ENCODE measurements at places on chromosomes 4 and X. TPM values are rescaled to one million over a fixed set of nuclear protein-coding genes. Genes with fewer than 3 reads are reported as not detected.

The PITX2 gene
- not detected for polyA plus RNA-seq

The MAOB gene
- polyA plus RNA-seq, result 24.7 TPM

The MTNR1A gene
- polyA plus RNA-seq, result not detected

The PTPN13 gene
- 1.9 TPM for polyA plus RNA-seq

The TKTL1 gene
- 5.7 TPM for polyA plus RNA-seq

DNA sequence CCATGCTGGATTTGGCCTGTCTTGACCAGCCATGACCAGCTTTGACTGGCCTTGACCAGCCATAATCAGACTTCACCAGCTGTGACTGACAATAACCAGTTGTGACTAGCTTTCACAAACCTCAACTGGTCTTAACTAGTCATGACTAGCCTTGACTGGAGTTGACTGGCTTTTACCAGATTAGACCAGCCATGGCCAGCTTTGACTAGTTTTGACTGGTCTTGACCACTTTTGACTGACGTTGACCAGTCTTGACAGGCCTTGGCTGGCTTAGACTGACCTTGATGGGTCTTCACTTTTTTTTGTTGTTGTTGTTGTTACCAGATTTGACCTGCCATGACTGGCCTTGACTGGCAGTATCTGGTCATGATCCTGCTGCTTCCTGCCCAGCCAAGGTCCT is 67.4 kb downstream of the RLIM start:
- DNase-seq, result no peak

DNA sequence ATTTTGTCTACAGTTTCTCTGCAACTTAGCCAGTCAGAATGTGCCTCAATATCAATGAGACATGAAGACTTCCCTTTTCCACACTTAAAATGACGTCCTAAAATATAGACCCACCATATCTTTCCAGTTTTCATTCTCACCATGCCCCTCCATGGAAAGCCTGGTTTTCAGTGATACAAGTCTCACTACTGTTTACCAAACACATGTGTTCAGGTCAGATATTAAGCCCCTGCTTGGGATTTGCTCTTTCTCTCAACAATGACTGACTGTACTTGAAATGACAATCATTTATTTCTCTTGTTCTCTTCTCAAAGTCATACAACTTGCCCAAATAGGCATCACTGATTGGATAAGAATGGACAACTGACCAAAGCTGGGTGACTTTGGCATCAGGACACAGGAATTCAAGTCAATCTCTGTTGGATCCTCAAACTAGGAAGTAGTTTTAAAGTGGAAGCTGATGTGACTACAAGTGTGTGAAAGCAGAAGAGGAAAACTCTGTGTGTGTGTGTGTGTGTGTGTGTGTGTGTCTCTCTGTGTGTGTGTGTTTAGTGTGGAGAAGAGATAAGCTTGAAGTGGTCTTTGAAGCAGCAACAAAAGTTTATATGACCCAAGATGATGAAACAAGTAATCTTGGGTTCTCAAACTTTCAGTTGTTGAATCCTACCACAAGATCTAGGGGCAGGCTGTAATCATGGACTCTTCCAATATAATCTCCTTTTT is 217.4 kb upstream of the FGF13 start:
- DNase-seq, result no peak

GRCh38 chrX:32408389-32408788 is 803.0 kb downstream of the DMD start:
- DNase-seq, result no peak

DNA sequence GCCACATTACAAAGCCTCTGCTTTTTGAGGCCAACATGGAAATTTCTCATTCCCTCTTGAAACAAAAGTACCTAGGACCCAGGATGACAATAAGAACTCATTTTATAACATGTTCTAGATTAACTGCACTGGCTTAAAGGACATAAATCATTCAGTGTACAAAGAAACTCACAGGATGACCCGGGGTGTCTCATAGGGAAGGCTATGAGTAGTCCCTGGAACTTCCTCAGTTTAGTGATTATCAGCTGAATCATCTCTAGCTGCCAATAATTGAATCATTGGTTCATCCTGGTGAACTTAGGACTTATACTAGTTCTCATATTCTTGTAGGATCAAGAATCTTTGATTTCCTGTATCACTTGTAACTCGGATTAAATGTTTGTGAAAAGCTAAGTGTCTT is 95.8 kb upstream of the WDR1 start:
- no peak for DNase-seq

DNA sequence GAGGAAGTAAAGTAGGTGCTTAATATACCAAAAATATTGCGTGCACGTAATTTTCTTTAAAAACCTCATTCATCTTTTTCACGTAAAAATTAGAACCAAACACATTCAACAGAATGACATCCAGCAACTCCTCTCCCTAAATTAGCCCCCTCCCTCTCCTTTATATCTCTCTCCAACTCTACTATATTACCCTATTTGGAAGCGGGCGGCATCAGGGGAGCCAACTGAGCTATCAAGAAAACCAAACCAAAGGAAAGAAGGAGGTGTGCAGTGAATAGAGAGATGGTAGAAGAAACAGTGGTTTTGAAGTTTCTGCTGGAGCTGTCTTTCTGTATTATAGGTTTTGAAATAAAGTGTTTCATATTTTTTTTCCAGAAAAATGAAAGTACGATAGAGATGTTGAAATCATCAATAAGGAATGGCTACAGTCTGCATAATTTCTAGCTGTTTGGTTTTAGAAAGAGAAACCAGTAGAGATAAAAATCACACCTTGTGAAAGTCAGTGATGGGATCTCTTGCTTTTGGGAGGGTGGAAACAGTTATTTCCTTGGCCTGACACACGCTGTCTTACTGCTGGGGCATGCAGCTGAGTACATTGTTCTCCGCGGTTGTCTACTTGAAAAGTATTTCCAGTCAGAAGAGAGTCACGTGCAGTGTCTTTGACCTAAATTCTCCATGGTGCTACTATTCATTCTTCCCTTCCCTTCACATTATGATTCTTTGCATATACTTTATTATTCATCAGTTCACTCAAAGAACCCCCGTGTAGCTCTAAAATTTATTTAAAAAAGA is 94.1 kb upstream of the WDR17 start:
- no peak for DNase-seq

Measured in heart right ventricle (tissue), 16 donors.